Right atrium auricular region (tissue), 2 donors: ENCODE measurements at places on chromosomes 3 and 15. TPM values are rescaled to one million over a fixed set of nuclear protein-coding genes. Genes with fewer than 3 reads are reported as not detected.
A peak's percentile ranks its signal among the peaks of the same experiment; 100 is the strongest.

GRCh38 chr3:99808163-99808794 lies 9.4 kb upstream of the CMSS1 start:
- no peak for DNase-seq

- DNase-seq: peak; percentile 50
Measured at GRCh38 chr15:63163217-63163616, 5.9 kb upstream of the RPS27L start.

The EPHB3 gene
- 5.1 TPM for total RNA-seq

DNA sequence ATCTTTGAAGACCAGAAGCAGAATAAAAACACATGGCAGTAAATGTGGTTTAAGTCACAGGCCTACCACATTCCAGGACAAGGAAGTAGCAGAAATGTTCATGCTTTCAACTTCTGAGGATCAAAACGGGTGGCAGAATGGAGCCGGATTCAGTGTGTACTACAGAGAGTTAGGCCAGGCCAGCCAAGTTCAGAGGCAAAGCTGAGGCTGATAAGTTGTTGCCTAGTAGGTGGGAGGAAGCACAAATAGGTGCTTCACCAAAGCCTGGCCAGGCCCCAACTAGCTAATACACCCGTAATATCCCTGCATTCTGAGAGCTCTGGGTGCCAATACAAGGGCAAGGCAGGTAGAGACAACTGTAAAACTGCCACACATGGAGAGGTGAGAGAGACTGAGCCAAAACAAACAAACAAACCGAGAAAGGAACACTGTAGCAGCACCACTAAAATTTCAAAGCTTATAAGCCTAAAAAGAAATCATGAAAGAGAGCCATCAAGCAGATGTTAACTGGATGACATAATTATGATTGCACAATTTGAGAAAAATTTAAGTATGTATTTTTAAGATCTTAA lies 156.4 kb upstream of the CBLB start:
- DNase-seq: no peak

The CPLX3 gene
- 10.8 TPM for total RNA-seq
